AG10803 (cell line): ENCODE measurements at places on chromosomes 5 and 9.

DNA sequence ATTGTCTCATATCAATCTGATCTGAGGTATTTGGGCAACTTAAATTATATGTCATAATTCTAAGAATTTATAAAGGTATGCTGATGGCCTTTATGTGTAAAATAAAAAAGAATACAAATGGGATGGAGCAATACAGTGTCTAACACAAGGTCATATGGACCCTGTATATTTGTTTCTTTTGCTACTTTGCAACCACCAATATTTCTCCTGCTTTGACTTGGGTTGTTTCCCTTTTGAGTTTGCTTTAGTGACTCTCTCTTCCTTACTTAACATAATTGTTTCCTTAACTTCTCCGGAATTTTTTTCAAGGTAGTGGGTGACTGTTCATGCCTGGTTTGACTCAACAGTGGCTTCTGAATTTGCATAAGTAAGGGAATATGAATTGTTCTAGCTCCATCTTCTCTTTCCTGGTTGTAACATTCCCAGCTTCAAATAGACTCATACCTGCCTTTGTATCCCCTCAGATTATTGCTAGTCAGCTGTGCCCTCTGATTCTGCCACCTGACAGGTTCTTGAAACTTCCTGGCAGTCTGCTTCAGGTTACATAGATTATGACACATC is 30.2 kb upstream of the ANXA1 start:
- DNase-seq = no peak

DNA sequence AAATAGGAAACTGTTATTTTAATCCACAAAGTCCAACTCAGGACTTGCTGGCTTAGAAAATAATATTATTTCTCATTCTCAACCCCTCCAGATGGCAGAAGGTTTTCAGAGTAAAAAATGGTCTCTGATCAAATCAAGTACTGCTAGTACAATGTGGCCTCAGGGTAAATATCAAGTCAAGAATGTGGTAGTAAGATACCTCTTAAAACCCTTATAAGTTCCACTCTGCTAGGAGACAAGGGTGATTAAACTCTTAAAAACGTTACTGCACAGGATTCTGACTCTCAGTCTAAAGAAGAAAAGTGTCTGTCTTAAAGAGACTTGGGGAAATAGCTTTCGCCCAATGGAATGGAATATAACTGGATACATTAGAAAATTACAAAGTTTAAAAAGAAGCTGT is 120.8 kb upstream of the PDE4D start:
- no peak for DNase-seq

DNA sequence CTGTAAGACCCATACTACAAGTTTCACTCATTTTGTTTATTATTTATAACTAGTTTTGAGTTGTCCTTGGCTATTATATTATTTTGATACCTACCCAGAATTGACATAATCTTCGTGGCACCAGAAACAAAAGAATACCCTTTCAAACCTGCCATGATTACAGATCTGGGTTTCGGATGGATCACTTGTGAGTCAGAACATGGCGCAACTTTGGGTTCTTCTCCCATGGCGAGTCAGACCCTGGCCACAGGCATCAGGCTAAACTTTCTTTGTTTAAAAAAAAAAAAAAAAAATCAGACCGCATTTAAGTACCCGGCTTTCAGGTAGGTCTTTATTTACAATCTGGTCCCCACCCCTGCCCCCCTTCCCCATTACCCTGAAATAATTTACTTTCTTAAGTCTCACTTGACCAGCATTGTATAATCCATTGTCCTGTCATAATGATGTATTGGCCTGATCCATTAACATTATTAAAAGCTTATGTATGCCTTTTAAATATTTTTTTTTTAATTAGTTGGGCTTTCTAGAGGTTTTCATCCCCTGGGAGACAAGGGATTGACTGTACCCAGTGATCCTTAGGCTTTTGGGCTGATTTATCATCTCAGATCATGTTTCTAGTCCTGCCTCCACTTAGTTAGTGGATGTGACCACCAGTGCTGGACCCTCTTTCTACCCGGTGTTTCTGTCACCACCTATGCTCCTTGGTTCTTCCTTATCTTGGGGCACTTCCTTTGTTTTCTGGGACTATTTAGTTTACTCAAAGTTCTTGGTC is 43.9 kb downstream of the F2RL2 start:
- peak; percentile 9 for DNase-seq

GRCh38 chr9:134555094-134555650 is 86.4 kb upstream of the COL5A1 start:
- DNase-seq = peak; percentile 88

DNA sequence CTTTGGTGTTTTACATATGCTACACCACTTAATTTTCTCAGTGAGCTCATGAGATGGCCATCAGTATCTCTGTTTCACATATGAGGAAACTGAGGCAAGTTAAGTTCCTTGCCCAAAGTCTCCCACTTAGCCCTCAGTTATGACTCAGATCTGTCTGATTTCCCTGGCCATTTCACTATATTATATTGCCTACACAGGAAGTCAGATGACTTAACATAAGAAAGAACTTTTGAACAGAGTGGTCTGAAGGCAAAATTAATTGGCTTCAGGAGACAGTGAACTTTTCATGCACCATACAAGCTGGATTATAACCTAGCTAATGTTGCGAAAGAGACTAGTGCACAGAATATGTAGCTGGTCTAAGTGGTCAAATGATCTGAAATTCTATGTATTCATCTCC is 221.6 kb downstream of the NFIB start:
- no peak for DNase-seq

DNA sequence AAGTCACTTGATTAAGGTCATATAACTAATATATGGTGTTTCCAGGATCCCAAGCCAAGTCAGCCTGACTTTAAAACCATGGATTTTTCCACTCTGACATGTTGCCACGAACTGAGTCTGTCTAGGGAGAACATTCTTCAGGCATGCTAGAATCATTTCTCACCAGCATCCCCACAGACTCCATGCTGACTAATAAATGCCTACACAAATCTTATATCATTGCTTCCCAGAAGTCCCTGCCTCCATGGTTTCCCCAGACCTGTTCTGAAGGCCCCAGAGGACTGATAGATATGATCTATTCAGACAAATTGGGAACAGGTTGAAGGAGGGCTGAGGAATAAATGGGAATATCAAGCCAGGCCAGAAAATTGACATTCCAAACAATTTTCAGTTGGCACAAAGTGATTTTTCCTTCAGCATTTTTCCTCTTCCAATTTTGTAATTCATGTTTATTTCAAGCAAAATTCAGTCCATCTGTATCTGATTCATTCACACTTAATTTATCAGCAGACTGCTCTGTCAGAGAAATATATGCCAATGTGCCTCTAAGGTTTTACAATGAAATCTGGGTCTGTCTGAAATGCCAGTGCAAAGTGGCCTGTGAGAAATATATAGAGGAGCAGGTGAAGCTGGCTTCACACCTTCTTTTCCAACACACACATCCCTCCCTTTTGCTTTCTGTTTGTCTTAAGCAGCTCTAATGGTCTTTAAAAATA is 413.6 kb upstream of the TNC start:
- DNase-seq = peak; percentile 98

DNA sequence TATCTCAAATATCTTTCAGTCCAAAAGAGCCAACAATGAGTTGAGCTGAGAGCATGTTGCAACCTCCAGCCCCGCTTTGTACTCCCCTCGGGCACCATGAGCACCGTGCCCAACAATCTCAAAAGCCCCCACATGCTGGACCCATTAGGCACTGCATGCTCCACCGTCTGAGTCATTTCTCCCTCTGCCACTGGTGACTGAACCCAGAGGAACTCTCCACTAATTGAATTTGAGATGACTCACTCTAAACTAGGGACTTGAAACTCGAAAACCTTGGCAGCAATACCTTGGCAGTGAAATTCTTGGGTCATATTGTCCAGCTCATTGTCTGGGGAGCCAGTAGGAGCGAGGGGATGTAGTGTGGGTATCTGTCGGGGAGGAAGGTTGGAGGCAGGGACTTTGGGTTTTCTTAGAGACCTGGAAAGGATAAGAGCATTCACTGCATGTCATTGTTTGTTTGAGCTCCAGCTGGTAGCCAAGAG is 49.9 kb upstream of the SLIT3 start:
- peak; percentile 100 for DNase-seq

- no peak for DNase-seq
Measured at GRCh38 chr5:120749737-120750136, 285.6 kb downstream of the PRR16 start.

GRCh38 chr9:15286161-15286821 is 20.7 kb downstream of the TTC39B start:
- no peak for DNase-seq

- no peak for DNase-seq
Measured at GRCh38 chr9:86600977-86601376, 246.8 kb upstream of the TUT7 start.

- DNase-seq = no peak
Measured at GRCh38 chr9:99244344-99245260, 22.5 kb downstream of the SEC61B start.

GRCh38 chr5:16345454-16345853 is 120.1 kb downstream of the ZNF622 start:
- DNase-seq = peak; percentile 5

DNA sequence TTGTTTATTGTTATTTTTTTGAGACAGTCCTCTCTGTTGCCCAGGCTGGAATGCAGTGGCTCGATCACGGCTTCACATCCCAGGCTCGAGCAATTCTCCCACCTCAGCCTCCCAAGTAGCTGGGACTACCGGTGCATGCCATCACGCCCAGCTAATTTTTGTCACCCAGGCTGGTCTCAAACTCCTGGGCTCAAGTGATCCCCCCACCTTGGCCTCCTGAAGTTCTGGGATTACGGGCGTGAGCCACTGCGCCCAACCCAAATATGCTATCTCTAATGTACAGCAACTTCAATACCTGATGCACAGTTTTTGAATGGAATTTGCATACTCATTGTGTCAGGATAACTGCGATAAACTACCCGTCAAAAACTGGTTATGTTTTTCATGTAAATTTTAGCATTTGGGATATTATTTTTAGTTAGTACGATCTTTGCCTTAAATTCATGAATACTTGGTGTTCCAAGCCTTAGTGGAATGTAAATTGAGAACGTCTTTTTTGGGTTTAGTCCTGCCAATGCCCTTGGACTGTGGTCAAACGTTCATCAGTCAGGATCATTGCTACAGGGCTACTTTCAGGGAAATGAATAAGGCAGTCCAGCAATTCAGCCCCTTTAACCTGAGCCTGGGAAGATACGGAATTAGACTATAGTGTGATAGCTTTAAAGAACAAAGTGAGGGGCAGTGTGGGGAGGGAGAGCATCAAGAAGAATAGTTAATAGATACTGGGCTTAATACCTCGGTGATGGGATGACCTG is 4.4 kb downstream of the UGCG start:
- DNase-seq = peak; percentile 25

GRCh38 chr5:111928511-111928910 is 171.5 kb upstream of the NREP start:
- DNase-seq = no peak

GRCh38 chr9:133201424-133202144 is 7.5 kb downstream of the OBP2B start:
- DNase-seq = no peak

GRCh38 chr5:132222649-132223038 is 5.0 kb downstream of the P4HA2 start:
- no peak for DNase-seq

DNA sequence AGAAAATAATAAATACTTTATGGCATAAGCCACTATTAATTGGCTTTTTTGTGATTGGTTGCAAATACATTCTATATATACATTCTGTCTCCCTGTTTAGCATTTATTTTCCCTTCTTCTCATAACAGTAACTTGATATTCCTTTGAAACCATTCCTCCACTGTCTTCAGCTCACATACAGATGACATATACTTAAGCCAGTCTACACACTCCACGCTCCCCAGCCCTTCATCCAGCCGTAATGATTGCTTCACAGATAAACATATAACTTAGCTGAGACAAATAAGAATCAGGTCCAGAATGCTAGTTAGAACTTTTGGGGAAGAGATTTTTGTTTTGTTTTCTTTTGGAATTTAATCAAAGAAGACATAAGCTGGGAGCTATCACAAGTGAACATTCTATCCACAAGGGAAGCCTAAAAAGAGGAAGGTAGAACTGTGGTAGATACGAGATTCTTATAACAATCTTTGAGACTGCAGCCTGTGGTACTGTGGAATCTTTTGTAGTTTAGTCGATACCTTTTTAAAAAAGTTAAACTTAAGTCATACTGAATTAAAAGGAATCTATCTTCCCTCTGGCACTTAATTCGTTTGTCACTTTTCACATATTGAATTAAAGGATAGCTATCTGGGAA is 365.1 kb upstream of the PRR16 start:
- no peak for DNase-seq

GRCh38 chr9:18493451-18493993 is 19.6 kb downstream of the ADAMTSL1 start:
- DNase-seq = peak; percentile 61

DNA sequence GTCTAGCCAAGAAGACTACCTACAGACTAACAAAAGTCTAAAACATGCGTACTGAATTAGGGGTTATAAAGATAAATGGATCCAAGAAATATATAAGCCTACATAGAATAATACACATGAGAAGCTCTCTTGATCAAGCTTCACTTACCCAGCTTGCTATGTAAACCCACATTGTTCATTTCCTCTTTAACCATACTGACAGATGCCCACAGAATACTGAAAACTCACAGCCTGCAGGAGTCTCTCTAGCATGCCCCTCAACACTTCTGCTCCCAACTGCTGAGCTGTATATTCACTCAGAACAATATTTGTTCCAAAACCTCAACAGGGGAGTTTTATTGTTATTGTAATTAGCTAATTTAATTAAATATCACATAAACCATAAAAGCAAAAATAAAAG is 52.4 kb downstream of the RFX3 start:
- DNase-seq = no peak

DNA sequence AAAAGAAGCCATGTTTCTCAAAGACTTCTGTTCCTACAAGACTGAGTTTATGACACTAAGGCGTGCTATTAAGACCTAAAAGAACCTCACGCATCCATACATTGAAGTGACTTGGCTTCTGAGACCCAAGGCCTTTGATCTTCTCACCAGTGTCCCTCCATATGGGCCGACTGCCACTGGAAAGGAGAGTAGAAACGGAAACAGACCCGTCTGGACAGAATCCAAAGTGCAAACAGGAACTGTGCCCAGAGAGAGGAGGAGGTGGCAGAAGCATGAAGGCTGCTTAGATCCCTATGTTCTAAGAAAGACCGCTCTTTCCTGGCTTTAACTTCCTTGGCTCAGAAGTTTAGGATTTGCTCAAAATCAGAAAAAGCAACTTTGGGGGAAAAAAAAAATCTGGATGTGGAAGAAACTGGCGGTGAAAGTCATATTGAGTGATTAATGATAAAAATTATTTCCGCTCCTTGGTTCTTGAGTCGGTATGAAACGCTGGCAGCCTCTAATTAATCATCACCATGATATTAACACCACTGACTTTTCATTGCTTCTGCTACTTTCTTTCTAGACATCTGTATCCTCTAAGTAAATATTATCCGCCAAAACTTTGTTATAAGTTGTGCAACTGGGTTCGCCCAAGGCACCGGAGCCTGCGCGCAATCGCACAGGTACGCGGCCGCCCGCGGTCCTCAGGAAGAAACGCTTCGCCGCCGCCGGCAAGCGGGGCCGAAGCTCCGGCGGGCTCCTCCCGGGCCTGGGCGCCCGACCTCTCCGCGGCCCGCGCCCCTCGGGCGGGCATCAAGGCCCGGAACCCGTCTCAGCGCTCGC is 726 bp downstream of the DAP start:
- peak; percentile 55 for DNase-seq

GRCh38 chr9:94971378-94972131 is 245.1 kb downstream of the AOPEP start:
- no peak for DNase-seq

GRCh38 chr9:278651-279050 is 64.0 kb downstream of the DOCK8 start:
- DNase-seq = no peak

GRCh38 chr9:110214586-110215355 is 6.8 kb upstream of the C9orf152 start:
- DNase-seq = peak; percentile 5
